ENCODE measurements at places on chromosomes 5 and 9. TPM values are rescaled to one million over a fixed set of nuclear protein-coding genes. Genes with fewer than 3 reads are reported as not detected.

Gene OBP2B
- total RNA-seq = not detected

- DNase-seq = no peak
Observed at GRCh38 chr9:4967523-4967922, 17.5 kb upstream of the JAK2 start.

DNA sequence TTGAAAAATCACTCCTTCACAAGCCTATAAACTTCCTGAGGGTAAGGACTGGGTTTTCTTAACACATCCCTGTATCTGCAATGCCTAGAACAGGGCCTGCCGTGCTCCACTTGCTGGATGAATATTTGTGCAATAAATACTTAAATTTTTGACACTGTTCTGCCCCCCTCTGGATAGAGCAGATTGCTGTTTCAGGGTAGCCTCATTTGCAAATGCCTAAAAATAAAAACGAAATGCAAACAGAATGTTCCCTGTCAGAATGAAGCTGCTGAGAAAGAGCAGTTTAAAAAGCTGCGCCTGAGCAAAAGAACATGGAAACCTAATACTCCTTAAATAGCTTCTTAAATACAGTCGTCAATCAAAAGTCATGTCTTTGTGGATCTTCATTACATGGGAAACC is 385.3 kb downstream of the PRELID2 start:
- DNase-seq = no peak

Gene SHOC1
- total RNA-seq = not detected

GRCh38 chr5:17928581-17928981 is 294.3 kb downstream of the TAF11L14 start:
- no peak for DNase-seq

Gene SPATA31C1
- not detected for total RNA-seq

Gene PCDHA8
- total RNA-seq = not detected

Gene CAPSL
- total RNA-seq = not detected

DNA sequence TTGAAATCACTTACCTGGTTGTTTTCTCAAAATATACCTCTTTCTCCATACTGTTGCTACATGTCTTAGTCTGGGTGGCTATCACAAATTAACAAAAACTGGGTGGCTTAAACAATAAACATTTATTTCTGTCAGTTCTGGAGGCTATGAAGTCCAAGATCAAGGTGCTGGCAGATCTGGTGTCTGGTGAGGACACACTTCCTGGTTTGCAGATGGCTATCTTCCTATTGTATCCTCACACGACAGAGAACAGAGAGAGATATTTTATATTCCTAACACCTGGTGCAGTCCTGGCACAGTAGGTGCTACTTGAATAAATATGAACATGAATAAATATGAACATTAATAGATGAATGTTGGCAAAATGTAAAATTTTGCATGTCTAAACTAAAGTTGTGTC is 164.3 kb upstream of the ACOT12 start:
- DNase-seq = no peak

Gene HSD17B3
- total RNA-seq = 1.4 TPM
